ENCODE measurements at places on chromosomes 12 and 14. TPM values are rescaled to one million over a fixed set of nuclear protein-coding genes. Genes with fewer than 3 reads are reported as not detected.
A peak's percentile ranks its signal among the peaks of the same experiment; 100 is the strongest.

DNA sequence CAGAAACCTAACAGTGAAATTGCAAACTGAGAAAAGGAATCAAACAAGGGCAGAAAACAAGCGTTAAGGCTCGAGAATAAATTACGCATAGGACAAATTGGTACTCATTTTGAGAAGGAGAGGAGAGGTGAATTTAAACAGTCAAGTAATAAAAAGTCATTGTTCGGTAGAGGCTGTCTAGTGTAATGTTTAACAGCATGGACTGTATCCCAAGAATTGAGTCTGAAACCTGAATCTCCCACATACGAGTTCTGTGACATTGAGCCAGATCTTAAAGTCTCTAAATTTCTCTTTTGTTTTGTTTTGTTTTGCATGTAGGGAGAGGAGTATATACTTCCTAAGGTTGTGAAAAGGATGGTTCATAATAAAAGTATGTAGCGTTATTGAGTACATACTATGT, 216.5 kb upstream of the BTG1 start:
- no peak for DNase-seq

BDKRB2 gene
- total RNA-seq = 2.0 TPM

- no peak for DNase-seq
These were observed 54.3 kb downstream of the NINJ2 start for GRCh38 chr12:608921-609320.

DNA sequence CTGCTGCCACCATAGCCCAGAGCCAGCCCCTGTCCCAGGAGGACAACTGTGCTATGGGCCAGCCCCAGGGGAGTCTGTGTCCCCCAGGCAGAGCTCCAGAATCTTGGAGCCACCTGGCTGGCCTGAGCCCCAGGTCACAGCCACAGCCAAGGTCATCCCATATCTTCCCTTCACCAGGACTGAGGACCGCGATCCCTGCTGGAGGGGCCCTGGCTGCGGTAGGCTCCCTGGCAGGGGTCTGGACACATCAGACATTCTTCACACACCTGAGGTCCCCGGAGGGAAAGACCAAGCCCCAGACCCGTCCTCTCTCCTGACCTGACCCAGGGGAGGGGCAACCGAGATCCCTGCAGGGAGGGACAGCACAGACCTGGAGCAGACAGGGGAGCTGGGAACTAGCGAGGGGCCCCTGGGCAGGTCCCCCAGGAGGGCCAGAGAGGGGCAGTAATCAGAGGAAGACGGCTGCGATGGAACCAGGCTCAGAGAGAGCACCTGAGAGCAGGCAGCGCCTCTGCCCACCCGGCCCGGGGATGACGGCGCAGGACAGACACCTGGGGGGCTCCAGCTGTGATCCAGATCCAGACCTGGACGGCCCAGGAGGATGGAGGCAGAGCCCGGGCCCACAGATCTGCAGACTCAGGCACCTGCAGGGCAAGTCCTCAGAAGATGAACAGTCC, 103.2 kb upstream of the EIF5 start:
- no peak for DNase-seq

ACVRL1 gene
- total RNA-seq = 65.2 TPM

GRCh38 chr12:34399631-34400410, 377.5 kb downstream of the ALG10 start:
- peak; percentile 4 for DNase-seq

DNA sequence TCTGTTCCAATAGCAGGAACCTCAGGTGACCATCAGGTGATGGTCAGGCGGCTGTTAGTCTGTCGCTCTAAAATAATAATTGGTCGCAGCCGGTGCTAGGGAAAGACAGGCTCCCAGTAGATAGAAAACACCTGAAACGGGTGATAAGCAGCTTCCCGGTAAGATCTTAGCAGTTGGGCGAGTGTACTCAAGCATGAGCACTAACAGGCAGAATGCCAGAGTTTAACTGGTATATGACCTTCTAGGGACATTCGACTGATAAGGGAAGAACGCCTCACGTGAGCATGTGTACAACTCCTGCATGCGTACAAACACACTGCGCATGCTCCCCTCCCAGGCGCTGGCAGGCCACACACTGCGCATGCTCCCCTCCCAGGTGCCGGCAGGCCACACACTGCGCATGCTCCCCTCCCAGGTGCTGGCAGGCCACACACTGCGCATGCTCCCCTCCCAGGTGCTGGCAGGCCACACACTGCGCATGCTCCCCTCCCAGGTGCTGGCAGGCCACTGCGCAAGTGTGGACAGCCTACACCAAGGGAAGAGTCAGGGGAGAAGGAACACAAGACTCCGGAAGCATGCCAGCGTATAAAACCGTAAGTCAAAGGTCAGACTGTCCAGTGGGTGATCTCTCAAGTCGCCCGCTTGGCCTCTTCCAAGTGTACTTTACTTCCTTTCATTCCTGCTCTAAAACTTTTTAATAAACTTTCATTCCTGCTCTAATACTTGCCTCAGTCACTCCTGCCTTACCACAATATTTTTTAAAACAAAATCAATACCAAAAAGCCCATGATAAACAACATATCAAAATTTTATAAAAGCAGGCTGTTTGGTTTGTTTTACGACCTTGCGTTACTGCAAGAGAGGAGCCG, 24.5 kb downstream of the GPRC5D start:
- peak; percentile 65 for DNase-seq

DNA sequence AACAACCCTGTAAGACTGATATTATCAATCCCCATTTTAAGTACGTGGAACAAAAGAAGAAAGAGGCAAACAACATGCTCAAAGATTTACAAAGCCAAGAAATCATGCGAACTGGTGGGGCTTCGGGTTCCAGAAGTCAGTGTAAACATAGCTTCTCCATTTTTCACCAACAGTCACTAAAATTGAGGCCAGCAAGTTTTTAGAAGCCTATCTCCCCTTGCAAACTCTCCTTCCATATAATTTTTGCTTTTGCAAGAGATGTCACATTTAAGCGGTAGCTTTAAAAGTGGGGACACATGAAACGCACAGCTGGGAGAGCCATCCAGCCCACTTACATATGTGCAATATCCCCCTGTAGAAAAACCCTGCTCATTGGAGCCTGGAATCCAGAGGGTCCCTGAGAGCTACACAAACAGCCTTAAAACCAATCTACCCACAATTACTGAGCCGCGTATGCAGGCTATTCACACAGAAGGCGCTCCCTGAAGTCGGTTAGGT, 797 bp downstream of the SLC11A2 start:
- no peak for DNase-seq

- DNase-seq = no peak
These were observed 85.3 kb upstream of the FLRT2 start for GRCh38 chr14:85444635-85445034.

DNA sequence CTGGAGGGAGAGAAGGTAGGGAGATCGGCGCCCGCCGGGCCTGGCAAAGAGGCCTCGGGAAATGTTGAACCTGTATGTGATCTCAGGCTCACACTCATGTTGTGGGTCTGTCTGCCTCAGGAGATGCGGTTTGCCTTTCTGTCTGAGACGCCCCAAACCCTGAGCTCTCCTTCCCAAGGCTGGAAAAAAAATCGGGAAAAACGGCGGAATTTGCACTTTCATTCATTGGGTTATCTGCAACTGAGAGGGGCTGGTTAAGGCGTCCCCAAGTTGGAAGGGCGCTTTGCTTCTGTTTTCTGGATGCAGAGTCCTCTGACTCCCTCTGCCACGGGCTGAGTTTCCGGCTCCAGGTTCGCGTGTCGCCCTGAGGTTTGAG, 5.0 kb upstream of the HOXC9 start:
- DNase-seq = no peak

DNA sequence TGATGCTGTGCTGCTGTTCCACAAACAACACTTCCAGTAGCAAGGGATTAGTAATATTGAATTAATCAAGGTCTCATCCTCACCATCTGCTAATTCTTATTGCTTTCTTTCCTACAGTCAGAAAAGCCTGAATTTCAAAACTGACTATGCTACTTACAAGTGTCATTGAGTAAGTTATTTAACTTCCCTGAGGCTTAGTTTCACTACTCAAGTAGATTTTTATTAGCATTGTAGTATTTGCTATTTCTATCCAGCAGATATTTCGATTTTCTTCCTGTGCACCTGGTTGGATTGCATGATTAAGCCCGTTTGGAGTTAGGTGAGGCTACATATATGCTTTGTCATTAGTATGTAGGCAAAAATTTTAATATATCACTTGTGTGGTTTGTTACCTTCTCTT, 591.5 kb downstream of the TRHDE start:
- no peak for DNase-seq

- no peak for DNase-seq
These were observed 27.8 kb downstream of the IGF1 start for GRCh38 chr12:102452605-102453004.

EID3 gene
- total RNA-seq = 1.7 TPM

DNA sequence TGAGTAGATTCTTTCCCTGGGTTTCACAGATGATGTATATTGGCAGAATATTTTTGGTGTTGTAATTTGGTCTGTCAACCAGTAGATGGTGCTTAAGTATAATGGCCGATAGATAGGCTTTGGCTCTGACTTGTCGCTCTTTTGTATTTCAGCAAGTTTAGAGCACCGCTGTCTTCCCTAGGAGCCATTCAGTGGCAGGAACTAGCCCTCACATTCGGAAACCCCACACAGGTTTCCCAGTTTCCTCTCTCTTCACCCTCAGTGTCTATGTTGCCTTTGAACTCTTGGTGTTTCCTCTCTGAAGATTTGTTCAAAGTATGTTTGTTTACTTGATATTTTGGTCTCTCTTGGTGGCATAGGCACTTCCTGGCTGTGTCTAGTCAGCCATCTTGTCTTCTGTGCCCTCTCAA, 102.2 kb downstream of the GPHN start:
- no peak for DNase-seq

GRCh38 chr14:81533212-81533535, 479 bp downstream of the SEL1L start:
- DNase-seq = no peak

GRCh38 chr12:90404071-90404470, 550.9 kb downstream of the CCER1 start:
- no peak for DNase-seq

DNA sequence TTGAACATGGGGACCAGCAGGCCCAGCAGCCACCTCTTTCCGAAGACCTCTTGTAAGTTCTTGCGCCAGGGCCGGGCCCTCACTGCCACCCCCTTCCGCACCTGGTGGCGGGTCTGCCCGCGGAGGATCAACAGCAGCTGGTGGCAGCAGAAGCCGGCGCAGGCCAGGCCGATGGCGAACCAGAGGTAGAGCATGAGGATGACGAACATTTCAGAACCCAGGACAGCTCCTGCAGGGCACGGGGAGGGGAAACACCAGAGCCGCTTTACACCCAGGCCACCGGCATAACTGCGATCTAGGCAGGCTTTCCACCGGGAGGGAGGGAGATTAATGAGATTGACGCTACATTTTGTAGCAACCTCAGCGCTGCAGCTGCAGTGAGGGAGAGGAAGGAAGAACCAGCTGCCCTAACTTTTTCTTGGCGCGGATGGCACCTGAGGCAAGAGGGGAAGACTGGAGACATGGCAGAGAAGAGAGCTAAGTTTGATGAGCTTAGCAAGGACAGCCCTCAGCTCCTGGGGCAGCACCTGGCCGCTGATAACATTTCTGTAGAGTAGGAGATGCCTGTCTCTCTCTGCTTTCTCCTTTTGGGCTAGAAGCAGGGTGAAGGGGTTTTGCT, 7.8 kb downstream of the ZDHHC22 start:
- peak; percentile 62 for DNase-seq

DNA sequence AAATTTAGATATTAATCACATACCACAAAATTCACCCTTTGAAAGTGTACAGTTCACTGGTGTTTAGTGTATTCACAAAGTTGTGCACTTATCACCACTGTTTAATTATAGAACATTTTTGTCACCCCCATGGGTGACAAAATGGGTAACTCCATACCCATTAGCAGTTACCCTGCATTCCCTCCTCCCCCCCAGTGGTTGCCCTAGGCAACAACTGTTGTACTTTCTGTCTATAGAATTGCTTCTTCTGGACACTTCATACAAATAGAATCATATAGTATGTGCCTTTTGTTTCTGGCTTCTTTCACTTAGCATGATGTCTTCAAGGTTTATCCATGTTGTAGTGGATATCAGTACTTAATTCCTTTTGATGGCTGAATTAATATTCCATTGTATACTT, 52.7 kb downstream of the FBXO34 start:
- no peak for DNase-seq

PPM1H gene
- total RNA-seq = 3.3 TPM

MEG3 gene
- total RNA-seq = 24.7 TPM

NOS1 gene
- 0.06 TPM for total RNA-seq

DNA sequence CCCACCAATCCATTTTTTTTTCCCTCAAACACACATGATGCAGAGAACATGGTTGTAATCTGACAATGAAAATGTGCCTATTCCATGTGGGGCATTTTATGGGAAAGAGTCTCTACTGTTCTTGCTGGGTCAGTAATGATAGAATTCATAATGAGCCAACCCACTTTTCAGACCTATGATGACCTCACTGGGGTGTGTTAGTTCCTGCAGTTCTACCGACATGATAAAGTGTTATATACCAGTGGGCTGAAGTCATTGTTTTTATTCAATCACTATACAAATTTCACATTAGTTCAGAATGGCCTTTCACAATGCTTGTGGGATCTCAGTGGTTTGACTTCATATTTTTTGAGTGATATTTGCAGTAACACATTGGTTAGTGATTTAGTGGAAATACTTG, 47.5 kb downstream of the PPFIBP1 start:
- no peak for DNase-seq

DNA sequence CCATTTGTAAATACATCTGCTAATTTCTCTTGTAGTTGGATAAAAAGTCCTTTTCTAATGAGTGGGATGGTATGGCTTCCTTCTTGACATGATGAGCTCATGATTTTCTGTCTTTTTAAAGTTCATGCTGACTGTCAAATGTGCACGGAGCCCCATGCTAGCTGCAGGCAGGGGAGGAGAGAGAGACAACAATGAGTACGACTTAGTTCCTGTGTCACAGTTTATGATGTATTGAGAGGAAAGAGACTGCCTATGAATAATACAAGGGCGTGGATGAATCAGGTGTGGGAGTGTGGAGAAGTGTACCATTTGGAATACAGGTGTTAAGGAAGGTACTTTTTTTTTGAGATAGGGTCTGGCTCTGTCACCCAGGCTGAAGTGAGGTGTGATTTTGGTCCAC, 10.7 kb upstream of the TBC1D30 start:
- DNase-seq = no peak

PRH2 gene
- total RNA-seq = not detected

GRCh38 chr14:79663453-79663852, 547.9 kb downstream of the DIO2 start:
- DNase-seq = no peak

GRCh38 chr12:20807192-20808080, 3.1 kb upstream of the SLCO1B3 start:
- DNase-seq = no peak

NAV3 gene
- 3.9 TPM for total RNA-seq

IL25 gene
- not detected for total RNA-seq

All from left cardiac atrium (tissue), 4 donors.